Activated CD8-positive, alpha-beta memory T cell treated with anti-CD3 and anti-CD28 coated beads for 48 hours (primary cell): ENCODE measurements at places on chromosomes 16 and 17.

DNA sequence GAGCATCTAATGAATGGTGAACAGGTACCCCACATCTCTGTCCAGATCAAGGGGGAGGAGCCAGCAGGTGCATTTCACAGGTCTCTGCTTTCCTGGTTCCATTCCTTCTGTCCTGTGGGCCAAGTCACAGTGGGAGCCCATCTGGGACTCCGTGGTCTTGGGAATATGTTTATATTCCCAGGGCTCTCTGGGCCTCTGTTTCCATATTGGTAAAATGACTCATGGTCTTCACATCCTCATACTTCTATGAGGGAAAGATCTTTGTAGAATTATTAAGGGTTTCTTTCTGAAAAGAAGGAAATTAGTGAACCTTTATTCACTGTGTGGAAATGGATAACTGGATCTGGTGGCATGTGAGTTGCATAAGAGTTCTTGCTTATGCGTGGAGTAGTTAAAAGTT, 6.2 kb downstream of the MYOCD start:
- DNase-seq = no peak

DNA sequence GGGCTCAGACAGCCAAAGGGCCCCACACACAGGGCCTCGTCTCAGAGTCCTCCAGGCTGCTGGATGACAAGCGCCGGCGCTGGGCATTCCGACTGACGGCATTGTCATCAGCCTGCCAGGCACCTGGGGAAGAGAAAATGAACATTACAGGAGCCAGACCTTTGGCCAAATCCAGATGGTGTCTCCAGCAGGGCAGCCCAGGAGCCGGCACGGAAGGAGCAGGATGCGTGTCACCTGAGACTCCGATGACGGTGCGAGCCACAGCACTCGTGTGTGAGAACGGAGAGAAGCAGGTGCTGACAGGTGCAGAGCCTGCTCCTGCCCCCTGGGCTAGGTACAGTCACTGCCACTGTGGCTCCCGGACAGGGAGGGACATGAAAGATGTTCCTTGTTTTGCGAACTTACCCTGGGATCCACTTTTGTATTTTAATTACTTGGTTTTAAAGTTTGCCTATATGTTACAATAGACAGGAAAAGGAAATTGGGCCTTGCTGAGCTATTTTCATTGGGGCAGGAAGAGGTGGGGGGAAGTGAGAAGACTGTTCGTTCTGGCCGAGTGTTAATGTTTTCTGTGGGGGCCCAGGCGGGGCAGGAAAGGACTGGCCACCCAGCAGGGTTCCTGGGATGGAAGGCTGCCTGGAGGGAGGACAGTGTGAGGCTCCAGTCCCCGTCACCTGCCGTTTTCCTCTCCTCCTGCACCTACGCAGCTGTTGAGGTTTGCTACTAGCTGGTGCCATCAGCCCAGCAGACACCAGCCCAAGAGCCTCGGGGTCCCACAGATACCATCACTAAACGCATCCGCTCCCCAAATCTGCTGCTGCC, 4.4 kb upstream of the FOXJ1 start:
- DNase-seq = no peak

- no peak for DNase-seq
Measured at GRCh38 chr17:51640108-51640622, 379.8 kb downstream of the UTP18 start.

GRCh38 chr16:56932721-56933619, 1.0 kb downstream of the HERPUD1 start:
- DNase-seq = no peak

DNA sequence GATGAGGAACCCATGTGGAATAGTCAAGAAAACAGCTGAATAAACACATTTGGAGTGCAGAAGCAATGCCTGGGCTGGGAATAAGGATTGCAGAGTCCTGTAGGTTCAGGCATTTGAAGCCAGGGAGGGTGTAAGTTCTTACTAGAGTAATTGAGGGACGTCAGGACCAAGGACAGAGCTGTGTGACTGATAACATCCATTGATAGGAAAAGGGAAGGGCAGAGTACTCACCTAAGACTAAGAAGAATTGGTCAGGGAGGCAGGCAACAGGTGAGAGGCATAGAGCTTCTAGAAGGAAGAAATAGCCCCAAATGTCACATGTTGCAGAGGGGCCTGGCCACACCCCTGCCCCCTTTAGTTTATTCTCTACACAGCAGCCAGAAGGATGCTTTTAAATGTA, 79.8 kb upstream of the TMEM132E start:
- DNase-seq = no peak

DNA sequence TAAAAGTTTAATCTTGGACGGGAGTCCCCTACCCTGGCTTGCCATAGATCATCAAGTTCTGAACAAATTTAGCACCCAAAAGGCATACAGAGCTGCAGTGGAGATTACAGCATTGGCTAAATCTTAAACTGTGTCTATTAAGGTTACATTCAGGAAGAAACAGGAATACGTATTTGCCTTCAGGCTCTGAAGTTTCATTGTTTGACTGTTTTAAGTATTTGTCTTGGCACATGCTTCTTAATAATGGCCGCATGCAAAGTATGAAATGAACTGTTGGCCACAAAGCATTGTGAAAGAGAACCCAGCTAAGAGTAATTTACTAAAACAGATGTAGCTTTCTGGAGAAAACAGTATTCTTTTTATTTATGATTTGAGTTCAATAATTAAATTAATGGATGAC, 63.9 kb upstream of the CNEP1R1 start:
- no peak for DNase-seq

- no peak for DNase-seq
Measured at GRCh38 chr16:57270221-57271062, 14.0 kb downstream of the PLLP start.

DNA sequence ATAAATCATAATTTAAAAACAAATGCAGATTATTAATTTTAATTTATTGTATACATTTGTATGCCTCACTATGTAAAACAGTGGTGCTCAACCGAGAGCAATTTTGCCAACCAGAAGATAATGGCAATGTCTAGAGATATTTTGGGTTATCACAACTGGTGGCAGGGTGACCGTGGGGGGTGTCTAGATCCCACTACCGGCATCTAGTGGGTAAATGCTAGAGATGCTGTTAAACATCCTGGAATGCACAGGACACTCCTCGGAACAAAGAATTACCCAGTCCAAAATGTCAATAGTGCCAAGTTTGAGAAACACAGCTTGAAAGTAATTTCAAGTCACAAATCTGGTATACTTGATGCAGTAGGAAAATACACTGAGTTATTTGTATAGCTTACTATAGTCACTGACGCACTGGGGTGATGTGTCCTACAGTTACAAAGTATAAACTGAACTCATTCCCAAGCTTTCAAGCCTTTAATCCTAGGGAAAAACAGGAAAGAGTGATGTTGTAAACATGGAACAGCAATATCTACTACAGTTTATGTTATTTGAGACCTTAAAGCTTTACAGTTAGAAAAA, 133.5 kb downstream of the BRIP1 start:
- DNase-seq = no peak

DNA sequence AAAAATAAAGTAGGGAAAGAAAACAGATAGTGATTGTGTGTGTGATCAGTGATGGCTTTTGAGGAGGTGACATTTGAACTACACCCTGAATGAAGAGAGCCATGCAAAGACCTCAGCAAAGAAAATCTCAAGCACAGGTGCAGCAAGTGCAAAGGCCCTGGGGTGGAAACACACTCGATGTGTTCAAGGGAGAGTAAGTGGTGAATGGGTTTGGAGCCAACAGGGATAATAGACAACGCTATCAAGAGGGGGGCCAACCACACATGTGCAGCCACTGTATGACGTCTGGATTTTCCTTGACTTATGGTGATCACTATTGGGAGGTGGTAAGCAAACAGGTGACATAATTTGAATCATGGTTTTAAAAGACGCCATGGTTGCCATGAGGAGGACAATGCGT, 564.2 kb downstream of the WWOX start:
- no peak for DNase-seq

DNA sequence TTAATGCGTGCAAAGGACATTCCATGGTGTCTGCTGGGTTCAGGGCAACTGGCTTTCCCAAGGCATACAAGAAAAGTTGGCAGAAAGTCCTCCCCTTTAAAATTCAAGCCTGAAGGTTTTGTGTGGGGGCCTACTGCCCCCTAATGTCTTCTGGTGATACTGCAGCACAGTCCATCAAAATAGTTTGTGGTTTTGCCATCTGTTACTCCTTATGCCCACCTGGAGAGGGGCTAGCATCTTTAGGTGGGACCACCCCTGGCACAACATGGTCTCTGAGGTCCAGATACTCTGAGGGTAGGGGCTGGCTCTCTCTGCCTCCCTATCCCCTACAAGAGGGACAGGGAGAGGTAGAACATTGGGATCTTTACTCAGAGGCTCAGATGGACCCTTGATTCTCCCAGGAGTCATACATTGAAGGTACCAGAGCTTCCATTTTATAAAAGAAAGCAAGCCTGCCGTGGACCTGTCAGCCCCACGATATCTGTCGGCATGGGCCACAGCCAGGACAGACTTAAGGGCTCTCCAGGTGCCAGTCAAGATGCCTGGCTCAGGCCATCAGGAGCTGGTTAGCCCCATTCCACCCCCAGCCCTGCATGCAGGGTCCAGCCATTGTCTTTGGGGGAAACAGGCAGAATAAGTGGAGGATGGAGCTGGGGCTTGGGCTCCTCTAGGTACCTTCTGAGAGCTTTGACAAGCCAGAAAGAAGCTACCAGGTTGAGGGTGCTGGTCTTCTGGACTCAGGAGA, 6.3 kb downstream of the ESRP2 start:
- no peak for DNase-seq

DNA sequence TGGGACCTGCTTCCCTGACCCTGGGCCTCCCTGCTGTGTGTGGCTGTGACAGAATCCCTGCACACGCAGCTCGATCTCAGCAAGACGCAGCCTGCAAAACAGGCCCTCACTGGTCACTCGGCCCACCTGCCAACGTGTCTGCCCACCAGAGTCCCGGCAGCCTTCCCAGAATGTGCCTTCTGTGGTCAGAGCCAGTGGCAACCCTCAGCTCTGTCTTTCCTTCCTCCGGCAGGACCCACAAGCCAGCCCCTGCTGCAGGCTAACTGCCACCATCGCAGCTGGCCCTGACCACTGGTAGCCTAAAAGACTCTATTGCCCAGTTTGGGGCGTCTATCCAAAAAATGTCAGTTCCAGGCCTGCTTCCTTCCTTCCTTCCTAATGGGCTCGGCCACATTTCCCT, 83.2 kb downstream of the LITAF start:
- no peak for DNase-seq

DNA sequence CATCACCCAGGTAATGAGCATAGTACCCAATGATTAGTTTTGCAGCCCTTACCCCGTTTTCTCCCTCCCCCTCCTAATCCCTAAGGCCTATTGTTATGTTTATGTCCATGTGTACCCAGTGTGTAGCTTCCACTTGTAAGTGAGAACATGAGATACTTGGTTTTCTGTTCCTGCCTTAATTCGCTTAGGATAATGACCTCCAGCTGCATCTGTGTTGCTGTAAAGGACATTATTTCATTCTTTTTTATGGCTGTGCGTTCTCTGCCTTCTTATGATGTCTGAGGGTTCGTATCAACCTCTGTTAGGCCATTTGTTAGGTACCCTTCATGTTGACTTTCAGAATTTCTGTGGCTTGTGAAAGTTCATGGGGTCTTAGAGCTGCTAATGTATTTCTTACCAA, 31.0 kb downstream of the CTCF start:
- DNase-seq = no peak

DNA sequence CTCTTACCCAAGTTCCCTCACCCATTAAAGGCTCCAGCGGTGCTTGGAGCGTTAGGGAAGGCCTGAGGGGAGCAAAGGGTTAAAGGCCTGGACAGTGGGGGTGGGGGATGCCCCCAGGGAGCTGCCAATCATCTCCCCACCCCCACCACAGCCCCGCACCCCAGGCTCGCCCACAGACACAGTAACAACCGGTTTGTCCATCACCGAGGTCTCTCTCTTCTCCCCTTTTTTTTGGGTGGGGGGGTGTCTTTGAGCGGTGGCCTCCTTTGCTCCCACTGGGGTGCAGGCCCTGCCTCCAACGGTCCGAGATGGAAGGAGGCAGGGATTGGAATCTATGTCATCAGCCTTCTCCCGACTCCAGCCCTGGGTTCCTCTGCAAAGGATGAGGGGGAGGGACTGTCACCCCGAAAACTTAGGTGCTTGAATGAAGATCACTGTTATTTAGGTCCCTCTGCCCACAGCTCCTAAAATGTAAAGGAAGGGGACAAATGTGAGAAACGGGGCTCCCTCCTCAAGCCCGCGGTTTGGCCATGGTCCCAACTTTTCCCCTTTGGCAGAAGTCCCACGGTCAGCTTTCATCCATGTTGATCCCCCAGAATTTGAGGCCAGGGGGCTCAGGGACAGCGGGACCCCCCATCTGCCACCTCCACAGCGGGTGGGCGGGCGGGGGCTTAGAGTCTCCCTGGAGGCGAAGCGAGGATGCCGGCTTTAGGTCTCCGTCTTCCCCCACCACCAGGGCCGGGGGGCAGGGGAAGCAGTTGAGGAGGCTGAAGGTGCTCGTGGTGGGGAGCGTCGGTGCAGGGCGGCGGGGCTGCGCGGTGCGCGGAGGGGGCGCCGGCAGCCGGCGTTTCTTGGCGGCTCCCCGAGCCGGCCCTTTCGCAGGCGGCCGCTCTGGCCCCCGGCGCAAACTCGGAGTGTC, 1.7 kb downstream of the EPOP start:
- DNase-seq = no peak

DNA sequence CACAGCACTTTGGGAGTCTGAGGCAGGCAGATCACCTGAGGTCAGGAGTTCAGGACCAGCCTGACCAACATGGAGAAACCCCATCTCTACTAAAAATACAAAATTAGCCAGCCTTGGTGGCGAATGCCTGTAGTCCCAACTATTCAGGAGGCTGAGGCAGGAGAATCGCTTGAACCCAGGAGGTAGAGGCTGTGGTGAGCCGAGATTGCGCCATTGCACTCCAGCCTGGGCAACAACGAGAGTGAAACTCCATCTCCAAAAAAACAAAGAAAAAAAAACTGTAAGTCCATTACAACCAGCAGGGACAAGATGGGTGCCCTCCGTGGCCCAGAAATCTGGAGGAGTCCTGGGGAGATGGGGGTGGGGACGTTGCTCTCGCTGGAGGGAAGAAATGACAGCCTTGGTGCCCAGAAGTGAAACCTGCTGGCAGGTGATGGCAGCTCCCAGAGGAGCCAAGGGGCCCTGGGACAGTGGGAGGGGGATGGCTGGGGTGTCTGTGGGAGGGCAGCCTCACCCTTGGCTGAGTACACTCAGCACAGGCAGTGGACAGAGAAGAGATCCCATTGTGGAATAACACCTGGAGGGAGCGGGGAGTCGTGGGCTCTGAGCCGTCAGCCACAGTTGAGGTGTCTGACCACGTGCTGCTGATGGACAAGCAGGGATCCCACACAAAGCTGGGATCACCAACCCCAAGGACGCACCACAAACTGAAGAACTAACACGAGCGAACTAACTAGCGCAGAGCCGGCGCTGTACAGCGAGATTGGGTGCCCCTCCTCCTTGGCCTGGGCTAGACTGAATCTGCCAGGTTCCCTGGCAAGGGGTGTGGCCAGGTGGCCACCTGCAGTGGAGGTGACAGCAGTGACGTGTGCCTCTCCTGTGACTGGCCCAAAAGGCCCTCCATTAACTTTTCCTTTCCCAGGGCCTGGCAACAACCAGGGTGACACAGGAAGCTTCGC, 46.9 kb upstream of the BAHCC1 start:
- DNase-seq = no peak
